ENCODE measurements at places on chromosomes 12 and 14. TPM values are rescaled to one million over a fixed set of nuclear protein-coding genes. Genes with fewer than 3 reads are reported as not detected.
A peak's percentile ranks its signal among the peaks of the same experiment; 100 is the strongest.

Gene MIP
- polyA plus RNA-seq: not detected

DNA sequence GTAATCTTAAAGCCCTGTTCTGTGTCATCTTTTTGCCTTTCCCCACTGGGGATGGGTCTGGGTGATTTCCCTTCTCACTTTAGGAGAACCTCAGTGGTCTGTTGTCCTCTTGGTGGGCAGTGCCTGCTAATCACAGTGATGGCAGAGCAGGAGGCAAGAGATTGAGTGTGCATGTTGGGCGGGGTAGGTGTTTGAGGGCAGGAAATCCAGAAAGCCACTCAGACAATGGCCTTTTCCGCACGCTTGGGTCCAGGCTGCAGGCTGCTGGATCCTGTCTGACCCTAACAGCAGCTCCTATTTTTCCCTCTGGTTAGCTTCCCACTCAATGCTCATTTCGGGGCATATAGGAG is 13.7 kb upstream of the ITGA5 start:
- H3K4me1 ChIP-seq: peaks cover 61% of the 10 kb centered on the region
- no peak for DNase-seq
- peak overlapping the region; percentile 70 for H3K27ac ChIP-seq
- H3K4me3 ChIP-seq: peak overlapping the region; percentile 48

DNA sequence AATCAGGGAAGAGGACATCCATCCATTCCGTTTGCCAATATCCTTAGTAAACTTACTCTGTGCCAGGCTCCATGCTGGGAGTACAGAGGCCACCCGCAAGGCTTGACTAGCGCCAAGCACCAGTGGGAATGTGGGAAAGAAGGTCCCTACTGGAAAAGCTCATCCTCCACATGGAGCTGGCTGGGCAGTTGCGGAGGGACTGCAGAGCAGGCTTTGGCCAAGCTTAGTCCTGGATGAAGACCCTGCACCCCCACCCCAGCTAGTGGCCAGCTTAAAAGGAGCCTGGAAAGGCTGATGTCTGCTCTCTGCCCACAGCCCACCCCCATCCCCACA is 22.4 kb upstream of the EIF2B2 start:
- H3K27me3 ChIP-seq: no peaks in the 10 kb centered on the region
- no peak for DNase-seq
- no peak overlapping the region for H3K27ac ChIP-seq
- H3K4me1 ChIP-seq: no peaks in the 10 kb centered on the region

Gene RASSF8
- polyA plus RNA-seq: 6.0 TPM

DNA sequence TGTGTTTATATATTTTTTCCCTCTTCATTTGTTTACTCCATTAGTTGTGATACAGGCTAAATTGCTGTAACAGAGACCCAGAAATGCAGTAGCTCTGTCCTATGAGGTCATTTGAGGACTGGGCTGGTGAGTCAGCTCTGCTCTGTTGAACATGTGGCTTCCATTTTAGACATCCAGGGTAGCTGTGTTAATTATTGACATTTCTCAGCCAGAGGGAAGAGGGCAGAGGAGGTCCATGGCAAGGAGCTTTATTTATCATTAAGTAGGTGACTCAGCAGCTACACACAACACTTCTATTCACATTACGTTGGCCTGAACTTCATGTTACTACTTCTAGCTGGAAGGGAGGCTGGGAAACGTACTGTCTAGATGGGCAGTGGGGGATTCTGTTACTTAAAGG is 85.4 kb downstream of the PTCSC3 start:
- H3K36me3 ChIP-seq: no peaks in the 10 kb centered on the region
- no peak for DNase-seq
- no peaks in the 10 kb centered on the region for H3K4me1 ChIP-seq
- no peak overlapping the region for H3K27ac ChIP-seq
- no peak overlapping the region for H3K4me3 ChIP-seq

GRCh38 chr12:92396647-92397252 is 251.1 kb upstream of the BTG1 start:
- no peaks in the 10 kb centered on the region for H3K4me1 ChIP-seq
- no peak for DNase-seq
- H3K4me3 ChIP-seq: no peak overlapping the region
- no peaks in the 10 kb centered on the region for H3K36me3 ChIP-seq
- H3K27me3 ChIP-seq: no peaks in the 10 kb centered on the region

- peaks cover 28% of the 10 kb centered on the region for H3K27me3 ChIP-seq
- no peaks in the 10 kb centered on the region for H3K36me3 ChIP-seq
- no peak for DNase-seq
- no peak overlapping the region for H3K4me3 ChIP-seq
- no peak overlapping the region for H3K27ac ChIP-seq
- no peaks in the 10 kb centered on the region for H3K4me1 ChIP-seq
Measured at GRCh38 chr12:111084158-111084557, 163.8 kb upstream of the MYL2 start.

DNA sequence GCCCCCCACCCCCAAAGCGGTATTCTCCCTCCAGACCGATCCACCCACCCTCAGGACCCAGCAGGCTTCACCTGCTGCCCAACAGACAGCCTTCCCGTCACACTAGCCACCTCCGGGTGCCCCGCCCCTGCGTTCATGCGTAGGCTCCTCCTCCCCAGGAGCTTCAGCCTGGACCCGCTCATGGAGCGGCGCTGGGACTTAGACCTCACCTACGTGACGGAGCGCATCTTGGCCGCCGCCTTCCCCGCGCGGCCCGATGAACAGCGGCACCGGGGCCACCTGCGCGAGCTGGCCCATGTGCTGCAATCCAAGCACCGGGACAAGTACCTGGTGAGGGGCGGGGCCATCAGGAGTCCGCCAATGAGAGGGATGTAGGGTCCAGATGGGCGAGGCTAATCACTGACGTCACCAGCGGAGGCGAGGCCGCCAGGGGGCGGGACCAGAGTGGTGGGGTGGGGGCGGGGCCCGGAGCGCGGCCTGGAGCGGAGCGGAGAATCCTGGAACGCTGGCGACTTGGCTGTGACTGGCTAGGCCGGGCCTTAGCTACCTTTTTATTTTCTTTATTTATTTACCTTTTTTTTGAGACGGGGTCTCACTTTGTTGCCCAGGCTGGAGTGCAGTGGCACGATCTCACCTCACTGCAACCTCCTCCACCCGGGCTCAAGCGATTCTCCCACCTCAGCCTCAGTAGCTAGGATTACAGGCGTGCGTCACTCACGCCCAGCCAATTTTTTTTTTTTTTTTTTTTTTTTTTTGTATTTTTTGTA is 4.4 kb downstream of the TNS2 start:
- no peaks in the 10 kb centered on the region for H3K27me3 ChIP-seq
- no peaks in the 10 kb centered on the region for H3K36me3 ChIP-seq
- H3K4me1 ChIP-seq: peaks cover 66% of the 10 kb centered on the region
- DNase-seq: peak; percentile 98
- peak overlapping the region; percentile 98 for H3K27ac ChIP-seq

GRCh38 chr14:104937161-104937560 is 12.5 kb downstream of the PLD4 start:
- H3K4me1 ChIP-seq: peaks cover 17% of the 10 kb centered on the region
- H3K4me3 ChIP-seq: no peak overlapping the region
- DNase-seq: no peak
- H3K27ac ChIP-seq: no peak overlapping the region

Gene SOS2
- 25.2 TPM for polyA plus RNA-seq

Gene PRH2
- polyA plus RNA-seq: not detected

Gene C12orf42
- 0.93 TPM for polyA plus RNA-seq

- H3K36me3 ChIP-seq: no peaks in the 10 kb centered on the region
- H3K4me3 ChIP-seq: peak overlapping the region; percentile 80
- DNase-seq: peak; percentile 82
- H3K27me3 ChIP-seq: no peaks in the 10 kb centered on the region
- peaks cover 84% of the 10 kb centered on the region for H3K4me1 ChIP-seq
Measured at GRCh38 chr12:47818467-47819137, 1.1 kb downstream of the HDAC7 start.

Gene FOXN3
- polyA plus RNA-seq: 25.7 TPM

Gene RERG
- 9.6 TPM for polyA plus RNA-seq

- no peak for DNase-seq
- H3K36me3 ChIP-seq: no peaks in the 10 kb centered on the region
- H3K27me3 ChIP-seq: no peaks in the 10 kb centered on the region
- H3K4me3 ChIP-seq: no peak overlapping the region
- no peak overlapping the region for H3K27ac ChIP-seq
Measured at GRCh38 chr12:63313139-63313538, 162.1 kb upstream of the AVPR1A start.

- no peak overlapping the region for H3K4me3 ChIP-seq
- no peaks in the 10 kb centered on the region for H3K27me3 ChIP-seq
- H3K27ac ChIP-seq: no peak overlapping the region
- H3K36me3 ChIP-seq: no peaks in the 10 kb centered on the region
Measured at GRCh38 chr14:95023886-95024285, 133.4 kb downstream of the DICER1 start.

DNA sequence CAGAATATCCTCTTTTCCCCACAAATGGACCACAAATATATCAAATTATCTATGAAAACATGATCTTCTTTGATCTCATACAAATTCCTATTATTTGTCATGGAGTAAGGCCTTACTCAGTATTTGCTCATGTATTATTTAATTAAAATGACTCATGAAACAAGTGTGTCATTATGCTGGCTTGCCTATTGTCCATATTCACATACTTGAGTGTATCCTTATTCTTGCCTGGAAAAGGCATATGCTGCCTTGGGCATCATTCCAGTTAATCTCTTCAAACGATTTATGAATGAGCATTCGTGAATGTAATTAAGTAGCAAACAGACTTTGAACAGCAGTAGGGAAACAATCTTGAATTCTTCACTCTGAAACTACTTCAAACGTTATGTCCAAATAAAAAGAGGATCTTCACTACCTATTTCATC is 22.6 kb upstream of the SNRPF start:
- H3K4me3 ChIP-seq: no peak overlapping the region
- DNase-seq: no peak
- H3K27me3 ChIP-seq: no peaks in the 10 kb centered on the region
- no peaks in the 10 kb centered on the region for H3K4me1 ChIP-seq
- H3K36me3 ChIP-seq: no peaks in the 10 kb centered on the region

DNA sequence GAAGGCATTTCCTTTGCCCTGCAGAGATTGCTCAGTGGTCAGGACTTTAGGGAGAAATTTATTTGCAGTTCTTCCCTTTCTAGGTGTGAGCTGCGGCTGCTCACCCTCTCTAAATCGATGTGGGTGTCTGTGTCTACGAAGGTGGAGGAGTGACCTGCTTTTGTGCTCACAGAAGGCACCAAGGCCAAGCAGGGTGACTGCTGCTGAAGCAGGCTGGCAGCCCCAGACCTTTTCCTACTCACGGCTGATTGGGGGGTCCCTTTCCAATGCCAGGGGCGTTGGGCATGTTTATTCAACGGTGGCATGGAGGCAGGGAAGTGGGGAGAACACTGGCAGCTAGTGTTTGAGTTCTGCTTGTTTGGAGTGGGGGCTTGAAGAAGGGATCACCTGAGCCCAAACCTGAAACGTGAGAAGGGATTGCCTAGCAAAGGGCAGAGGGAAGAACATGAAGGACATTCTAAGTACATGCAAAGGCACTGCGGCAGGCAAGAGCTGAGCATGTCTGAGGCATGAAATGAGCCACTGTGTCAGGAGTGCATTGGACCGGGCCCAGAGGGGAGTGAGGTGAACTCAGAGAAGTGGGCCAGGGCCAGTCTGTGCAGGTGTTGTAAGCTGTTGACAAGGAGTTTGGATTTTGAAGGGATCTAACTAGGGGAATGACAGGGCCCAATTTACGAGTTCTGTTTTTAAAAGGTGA is 56.3 kb downstream of the CACNA1C start:
- no peak overlapping the region for H3K4me3 ChIP-seq
- DNase-seq: no peak
- no peaks in the 10 kb centered on the region for H3K36me3 ChIP-seq

DNA sequence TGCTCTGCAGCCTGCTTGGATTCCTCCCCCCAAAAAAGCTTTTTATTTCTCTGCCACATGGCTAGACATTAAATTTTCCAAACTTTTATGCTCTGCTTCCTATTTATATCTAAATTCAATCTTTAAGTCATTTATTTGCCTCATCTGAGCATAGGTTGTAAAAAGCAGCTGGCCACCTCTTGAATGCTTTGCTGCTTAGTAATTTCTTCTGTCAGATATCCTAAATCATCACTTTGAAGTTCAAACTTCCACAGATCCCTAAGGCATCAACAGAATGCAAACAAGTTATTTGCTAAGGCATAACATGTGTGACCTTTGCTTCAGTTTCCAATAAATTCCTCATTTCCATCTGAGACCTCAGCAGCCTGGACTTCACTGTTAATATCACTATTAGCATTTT is 209.6 kb downstream of the FSCB start:
- H3K4me3 ChIP-seq: no peak overlapping the region
- no peaks in the 10 kb centered on the region for H3K4me1 ChIP-seq
- no peaks in the 10 kb centered on the region for H3K36me3 ChIP-seq
- H3K27ac ChIP-seq: no peak overlapping the region

Gene PMCH
- 0.26 TPM for polyA plus RNA-seq

Gene KRT75
- polyA plus RNA-seq: not detected

DNA sequence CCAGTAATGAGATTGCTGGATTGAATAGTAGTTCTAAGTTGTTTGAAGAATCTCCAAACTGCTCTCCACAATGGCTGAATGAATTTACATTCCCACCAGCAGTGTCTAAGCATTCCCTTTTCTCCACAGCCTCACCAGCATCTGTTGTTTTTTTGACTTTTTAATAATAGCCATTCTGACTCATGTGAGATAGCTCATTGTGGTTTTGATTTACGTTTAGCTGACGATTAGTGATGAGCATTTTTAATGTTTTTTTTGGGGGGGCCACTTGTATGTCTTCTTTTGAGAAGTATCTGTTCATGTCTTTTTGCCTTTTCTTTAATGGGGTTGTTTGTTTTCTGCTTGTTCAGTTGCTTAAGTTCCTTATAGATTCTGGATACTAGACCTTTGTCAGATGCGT is 8.1 kb upstream of the SLC15A5 start:
- H3K36me3 ChIP-seq: no peaks in the 10 kb centered on the region
- H3K4me3 ChIP-seq: no peak overlapping the region
- no peaks in the 10 kb centered on the region for H3K27me3 ChIP-seq
- no peak for DNase-seq
- H3K4me1 ChIP-seq: peaks cover 5% of the 10 kb centered on the region

DNA sequence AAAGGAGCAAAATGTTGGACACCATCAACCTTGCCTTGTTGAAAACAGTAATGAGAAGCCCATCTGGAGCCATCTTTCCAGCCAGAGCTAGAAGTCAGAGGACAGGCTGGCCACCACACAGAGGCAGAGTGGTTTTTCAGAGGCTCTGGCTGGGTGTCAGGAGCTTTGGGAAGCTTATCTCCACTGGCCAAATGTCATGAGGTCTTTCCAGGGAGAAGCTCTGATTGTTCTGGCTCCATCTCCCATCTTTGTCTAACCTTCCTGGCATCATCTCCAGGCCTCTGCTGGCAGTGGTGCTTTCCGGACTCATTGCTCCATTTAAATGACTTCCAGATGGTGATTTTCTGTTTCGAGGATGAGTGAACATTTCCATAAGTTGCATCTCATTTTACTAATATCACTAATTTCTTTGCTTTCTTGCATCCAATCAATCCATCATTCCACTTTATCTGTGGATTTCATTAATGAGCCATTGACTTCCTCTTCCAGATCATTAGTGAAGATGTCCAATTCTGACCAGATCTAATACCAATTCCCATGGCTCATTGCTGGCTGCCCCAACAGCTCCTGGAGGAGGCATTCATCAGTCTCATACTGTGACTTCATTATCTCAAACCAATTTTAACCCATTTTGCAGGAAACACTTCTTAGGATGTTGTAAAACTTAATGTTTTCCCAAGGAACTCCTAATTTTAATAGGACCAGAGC is 35.3 kb upstream of the TMTC1 start:
- H3K4me3 ChIP-seq: no peak overlapping the region
- H3K4me1 ChIP-seq: no peaks in the 10 kb centered on the region

Gene PPP1R1A
- 3.0 TPM for polyA plus RNA-seq
